ENCODE measurements at places on chromosomes 1 and 21. TPM values are rescaled to one million over a fixed set of nuclear protein-coding genes. Genes with fewer than 3 reads are reported as not detected.

DNA sequence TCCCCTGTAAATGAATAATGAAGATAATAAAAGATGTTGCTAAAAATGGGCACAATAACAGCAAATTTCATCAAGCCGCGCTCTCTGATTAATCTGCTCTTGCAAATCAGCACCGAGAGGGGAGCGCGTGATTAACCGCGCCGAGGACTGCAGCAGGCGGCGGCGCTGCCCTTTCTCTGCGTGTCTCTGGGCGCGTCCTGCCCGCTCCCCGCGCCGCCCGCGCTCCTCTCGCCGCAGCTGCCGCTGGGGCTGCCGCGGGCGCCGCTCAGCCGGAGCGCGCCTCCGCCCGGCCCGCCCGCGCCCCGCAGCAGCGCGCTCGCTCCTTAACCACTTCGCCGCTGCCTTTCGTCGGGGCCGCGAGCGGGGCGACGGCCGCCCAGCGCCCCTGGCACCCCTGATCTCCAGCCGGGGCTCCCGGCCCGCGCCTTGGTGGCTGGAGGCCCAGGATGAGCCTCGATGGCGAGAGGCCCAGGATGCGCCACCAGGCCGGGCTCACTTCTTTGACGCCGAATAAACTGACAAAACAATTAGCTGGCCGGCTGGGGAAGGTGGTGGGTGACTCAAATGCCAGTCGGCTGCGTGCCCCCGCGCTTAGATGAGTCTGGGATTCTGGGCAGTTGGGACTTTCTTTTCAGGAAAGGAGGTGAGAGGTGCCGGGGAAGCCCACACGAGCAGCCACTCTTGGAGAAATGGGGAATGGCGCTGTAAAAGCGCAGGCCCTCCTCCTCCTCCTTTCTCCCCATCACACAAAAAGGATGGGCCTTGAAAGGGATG, 221.4 kb upstream of the PKN2 start:
- DNase-seq = no peak

GRCh38 chr1:27144920-27145661, 9.8 kb downstream of the SLC9A1 start:
- DNase-seq = no peak

The ARHGEF16 gene
- total RNA-seq = 28.3 TPM

- DNase-seq = no peak
These were observed 77.6 kb downstream of the EVI5 start for GRCh38 chr1:92707292-92707691.

The PDC gene
- not detected for total RNA-seq

- peak; percentile 97 for DNase-seq
These were observed at the start of gene LRP8 for GRCh38 chr1:53328009-53328461. Gene LRP8, minus strand, starts transcription at chr1:53328070. Its CDS starts 158 bp downstream, at chr1:53327912.

Measured in upper lobe of left lung (tissue), 6 donors.